ENCODE measurements at places on chromosomes 5 and 9.

DNA sequence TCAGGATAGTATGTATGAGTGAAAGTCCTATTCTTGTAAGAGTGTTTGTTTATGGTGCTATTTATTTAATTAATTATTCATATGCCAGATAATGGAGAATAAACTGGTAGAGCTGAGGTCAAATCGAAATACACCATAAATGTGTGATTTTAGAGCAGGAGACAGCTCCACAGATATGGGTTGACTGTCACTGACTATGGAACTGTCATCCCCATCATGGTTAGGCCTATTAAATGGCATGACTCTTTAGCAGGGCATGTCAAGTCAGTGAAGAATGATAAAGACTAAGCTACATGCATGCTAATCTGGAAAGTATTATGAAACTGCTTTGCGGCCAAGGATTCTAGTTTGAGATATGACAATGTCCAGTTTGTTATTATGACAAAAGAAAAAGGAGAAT lies 658.6 kb downstream of the ISL1 start:
- DNase-seq: no peak

- no peak for DNase-seq
Observed at GRCh38 chr9:110900456-110900855, 137.8 kb downstream of the LPAR1 start.

GRCh38 chr5:111589316-111589715 lies 77.0 kb upstream of the STARD4 start:
- no peak for DNase-seq

DNA sequence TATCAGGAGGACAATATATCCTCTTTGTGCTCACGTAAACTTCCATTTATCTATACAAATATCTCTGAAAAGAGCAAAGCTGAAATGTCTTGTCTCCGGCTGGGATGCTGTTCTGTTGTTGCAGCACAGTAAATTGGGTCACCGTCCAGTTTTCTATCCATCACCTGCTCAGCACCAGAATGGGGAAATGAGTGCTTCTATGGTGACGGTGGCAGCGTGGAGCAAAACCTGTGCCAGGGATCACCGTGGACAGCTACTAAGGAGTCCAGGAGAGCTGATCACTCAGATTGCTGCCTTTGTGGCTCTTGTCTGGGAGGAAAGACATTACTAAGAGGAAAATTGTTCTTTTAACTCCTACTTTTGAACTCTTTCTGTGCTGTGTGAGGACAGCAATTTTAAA lies 531.6 kb downstream of the PSAT1 start:
- DNase-seq: no peak

DNA sequence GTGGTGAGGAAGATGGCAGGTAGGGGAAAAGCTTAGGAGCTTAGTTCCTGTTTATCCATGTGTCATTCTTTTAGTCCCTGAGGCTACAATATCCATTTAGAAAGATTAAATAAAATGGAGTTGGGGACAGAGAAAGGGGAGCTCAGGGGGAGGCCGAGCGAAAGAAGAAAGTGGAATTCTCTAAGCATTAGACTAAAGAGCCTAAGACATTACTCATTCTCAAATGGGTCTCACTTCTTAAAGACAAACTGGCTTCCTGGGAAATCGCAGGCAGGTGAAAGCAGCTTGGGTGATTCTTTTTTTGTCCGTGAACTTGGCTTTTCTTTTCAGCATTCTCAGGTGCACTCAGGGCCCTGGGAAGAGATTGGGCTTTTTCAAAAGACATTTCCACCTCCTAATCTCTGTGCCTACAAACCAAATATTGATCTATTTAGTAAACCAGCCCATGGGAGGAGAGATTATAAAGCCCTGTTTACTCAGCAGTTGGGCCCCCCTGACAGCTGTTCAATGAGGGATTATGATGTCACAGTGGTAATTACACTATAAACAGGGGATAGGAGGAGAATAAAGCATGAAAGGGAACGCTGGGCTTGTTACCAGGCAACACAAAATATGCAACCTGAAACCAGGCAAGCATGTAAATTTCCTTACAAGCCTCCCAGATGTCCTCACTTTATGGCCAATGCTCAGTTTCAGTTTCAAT lies 584.0 kb downstream of the ACTL7B start:
- DNase-seq: no peak

- DNase-seq: no peak
Observed at GRCh38 chr9:109918339-109919163, 138.6 kb downstream of the PALM2AKAP2 start.

GRCh38 chr5:154766558-154767281 lies 11.5 kb downstream of the LARP1 start:
- DNase-seq: no peak

DNA sequence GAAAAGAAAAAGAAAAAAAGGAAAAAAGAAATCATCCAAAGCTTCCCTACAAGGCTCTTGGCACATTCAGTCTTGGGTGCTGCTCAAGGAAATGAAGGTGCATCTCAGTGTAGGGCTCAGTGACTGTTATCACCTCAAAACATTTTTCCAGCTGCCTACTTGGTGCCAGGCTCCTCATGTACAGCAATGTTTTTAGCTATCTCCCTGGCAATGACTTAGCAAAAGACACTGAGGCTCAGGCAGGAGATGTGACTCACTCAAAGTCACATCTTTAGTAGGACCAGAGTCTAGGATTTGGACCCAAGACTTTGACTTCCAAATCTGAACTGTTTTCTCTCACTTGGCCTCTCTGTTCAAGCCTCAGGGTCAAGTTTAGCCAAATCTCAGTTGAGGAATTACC lies 264.2 kb downstream of the CRB2 start:
- DNase-seq: no peak

DNA sequence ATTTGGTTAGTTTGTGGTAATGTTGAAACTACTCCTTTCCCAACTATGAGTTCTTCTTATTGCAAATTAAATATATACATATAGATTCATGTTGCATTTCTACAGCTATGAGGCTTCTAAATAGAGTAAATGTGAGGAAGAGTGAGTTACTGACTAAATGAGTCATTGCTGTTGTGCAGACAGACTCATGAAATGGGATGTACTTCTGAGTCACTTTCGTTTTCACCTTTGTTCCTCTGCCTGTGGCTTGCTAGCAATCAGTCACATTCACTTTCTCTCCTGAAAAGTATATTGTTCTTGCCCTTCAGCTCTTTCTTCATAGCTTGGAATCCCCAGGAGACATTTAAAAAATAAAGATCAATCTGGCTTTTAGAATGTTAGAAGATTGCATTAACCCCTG lies 295.5 kb upstream of the SMC2 start:
- DNase-seq: no peak

DNA sequence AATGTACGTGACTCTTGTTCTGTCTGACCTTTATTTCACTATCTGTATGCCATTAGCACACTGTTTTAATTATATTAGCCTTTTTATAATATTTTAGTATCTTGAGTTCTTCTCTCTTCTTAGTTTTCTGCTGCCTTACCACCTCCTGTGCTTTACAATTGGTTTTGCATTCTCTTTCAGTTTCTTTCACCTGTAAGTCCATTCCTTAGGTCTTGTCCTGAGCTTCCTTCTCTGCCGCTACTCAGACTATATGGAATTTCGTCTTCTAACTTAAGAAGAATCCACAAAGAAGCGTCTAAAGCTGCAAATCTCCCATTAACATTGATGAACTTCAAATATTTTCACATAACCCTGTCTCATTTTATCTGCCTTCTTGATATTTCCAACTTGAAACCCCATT lies 642.9 kb downstream of the MAT2B start:
- DNase-seq: no peak

DNA sequence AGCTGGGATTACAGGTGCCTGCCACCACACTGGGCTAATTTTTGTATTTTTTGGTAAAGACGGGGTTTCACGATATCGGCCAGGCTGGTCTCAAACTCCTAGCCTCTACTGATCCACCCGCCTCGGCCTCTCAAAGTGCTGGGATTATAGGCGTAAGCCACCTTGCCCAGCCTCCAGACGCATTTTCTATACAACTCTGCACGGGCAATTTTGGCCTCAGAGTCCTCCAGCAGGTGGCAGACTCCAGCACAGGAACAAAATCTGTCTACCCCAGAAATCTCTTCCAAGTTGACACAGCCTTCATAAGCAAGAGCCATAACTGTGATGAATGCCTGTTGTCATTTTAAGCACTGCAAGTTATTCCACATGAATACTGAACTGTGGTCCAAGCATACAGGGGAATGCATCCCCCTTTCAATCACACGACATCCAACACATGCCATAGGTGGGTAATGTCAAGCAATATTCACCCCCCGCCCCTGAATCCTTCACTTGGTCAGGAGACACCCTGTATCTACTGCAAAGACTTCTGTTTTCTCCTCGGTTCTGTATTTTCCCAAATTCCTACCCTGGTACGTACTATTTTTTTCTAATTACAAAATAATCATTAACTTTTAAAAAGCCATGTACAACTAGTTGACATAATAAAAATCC lies 50.8 kb downstream of the ALDH7A1 start:
- DNase-seq: peak; percentile 4

- DNase-seq: no peak
Observed at GRCh38 chr9:135655317-135655716, 7.8 kb upstream of the LCN9 start.

Data from T-helper 9 cell (primary cell).